A375 (cell line): ENCODE measurements at places on chromosomes 5 and 9. TPM values are rescaled to one million over a fixed set of nuclear protein-coding genes. Genes with fewer than 3 reads are reported as not detected.

LAMC3 gene
- total RNA-seq, result 0.11 and 1.5 TPM in 2 replicates

NUDT12 gene
- 6.4 and 8.6 TPM in 2 replicates for total RNA-seq

SLC4A9 gene
- not detected in 2 replicates for total RNA-seq

MTX3 gene
- total RNA-seq, result 17.1 and 18.9 TPM in 2 replicates

PCDHB16 gene
- 7.7 and 7.9 TPM in 2 replicates for total RNA-seq

FAM114A2 gene
- 22.6 and 23.7 TPM in 2 replicates for total RNA-seq

RPP25L gene
- 33.3 TPM in 2 replicates for total RNA-seq

SLC12A7 gene
- 23.5 and 31.1 TPM in 2 replicates for total RNA-seq

MRPS30 gene
- 113 and 143 TPM in 2 replicates for total RNA-seq

ECM2 gene
- total RNA-seq, result 0.77 and 1.5 TPM in 2 replicates

DRD1 gene
- total RNA-seq, result not detected in 2 replicates

C9orf153 gene
- not detected in 2 replicates for total RNA-seq

PIP5KL1 gene
- 2.7 and 6.8 TPM in 2 replicates for total RNA-seq

NSUN2 gene
- 109 and 116 TPM in 2 replicates for total RNA-seq

DMRT3 gene
- not detected in 2 replicates for total RNA-seq

IFNK gene
- total RNA-seq, result not detected in 2 replicates

CATSPER3 gene
- total RNA-seq, result 0.49 TPM in 1 of 2 replicates, not detected in the other

IRX2 gene
- not detected in 2 replicates for total RNA-seq

PCDHGA12 gene
- total RNA-seq, result 0.80 and 1.2 TPM in 2 replicates

CCDC152 gene
- total RNA-seq, result 0.23 and 0.27 TPM in 2 replicates

TNFSF8 gene
- total RNA-seq, result not detected in 2 replicates

TAF11L14 gene
- total RNA-seq, result not detected in 2 replicates

WDR41 gene
- 42.7 and 46.6 TPM in 2 replicates for total RNA-seq

SHLD3 gene
- 3.1 and 5.9 TPM in 2 replicates for total RNA-seq

HEMGN gene
- not detected in 2 replicates for total RNA-seq

DDX46 gene
- total RNA-seq, result 42.5 and 50.1 TPM in 2 replicates

SOX30 gene
- total RNA-seq, result not detected in 2 replicates

LOX gene
- total RNA-seq, result not detected in 2 replicates

ENTPD2 gene
- not detected in 2 replicates for total RNA-seq

GNE gene
- 46.4 and 50.4 TPM in 2 replicates for total RNA-seq

SLC6A19 gene
- total RNA-seq, result not detected in 2 replicates

CCL21 gene
- total RNA-seq, result not detected in 2 replicates

WNT8A gene
- total RNA-seq, result not detected in 2 replicates

DYNC2I2 gene
- 179 and 221 TPM in 2 replicates for total RNA-seq

RNF180 gene
- 3.0 and 3.5 TPM in 2 replicates for total RNA-seq

KCNIP1 gene
- total RNA-seq, result not detected in 2 replicates

ARAP3 gene
- 15.1 and 17.0 TPM in 2 replicates for total RNA-seq

LRRC70 gene
- 0.11 and 0.69 TPM in 2 replicates for total RNA-seq

TEX10 gene
- 40.1 and 42.2 TPM in 2 replicates for total RNA-seq

KIF3A gene
- total RNA-seq, result 8.1 and 10.6 TPM in 2 replicates

HCN1 gene
- 0.15 and 0.24 TPM in 2 replicates for total RNA-seq

MARVELD2 gene
- total RNA-seq, result 0.08 and 0.13 TPM in 2 replicates

UBE2D2 gene
- total RNA-seq, result 53.1 and 81.2 TPM in 2 replicates

PCDHGC3 gene
- 62.5 and 65.1 TPM in 2 replicates for total RNA-seq

LURAP1L gene
- 13.7 and 20.0 TPM in 2 replicates for total RNA-seq

EGR1 gene
- 10.7 and 16.8 TPM in 2 replicates for total RNA-seq

NEUROG1 gene
- total RNA-seq, result not detected in 2 replicates

PTGS1 gene
- total RNA-seq, result 1.1 and 1.6 TPM in 2 replicates

SPINK7 gene
- not detected in 2 replicates for total RNA-seq

NR5A1 gene
- total RNA-seq, result 0.08 TPM in 1 of 2 replicates, not detected in the other

ZNF454 gene
- 0.19 and 1.4 TPM in 2 replicates for total RNA-seq

POLR3G gene
- 28.3 and 39.6 TPM in 2 replicates for total RNA-seq
